SJCRH30 (cell line): ENCODE measurements at places on chromosomes 3 and 15.

GRCh38 chr3:197281849-197282248 is 16.6 kb downstream of the DLG1 start:
- DNase-seq: no peak

- no peak for DNase-seq
Measured at GRCh38 chr15:65339920-65340319, 35.4 kb downstream of the RNU5B-1 start.

DNA sequence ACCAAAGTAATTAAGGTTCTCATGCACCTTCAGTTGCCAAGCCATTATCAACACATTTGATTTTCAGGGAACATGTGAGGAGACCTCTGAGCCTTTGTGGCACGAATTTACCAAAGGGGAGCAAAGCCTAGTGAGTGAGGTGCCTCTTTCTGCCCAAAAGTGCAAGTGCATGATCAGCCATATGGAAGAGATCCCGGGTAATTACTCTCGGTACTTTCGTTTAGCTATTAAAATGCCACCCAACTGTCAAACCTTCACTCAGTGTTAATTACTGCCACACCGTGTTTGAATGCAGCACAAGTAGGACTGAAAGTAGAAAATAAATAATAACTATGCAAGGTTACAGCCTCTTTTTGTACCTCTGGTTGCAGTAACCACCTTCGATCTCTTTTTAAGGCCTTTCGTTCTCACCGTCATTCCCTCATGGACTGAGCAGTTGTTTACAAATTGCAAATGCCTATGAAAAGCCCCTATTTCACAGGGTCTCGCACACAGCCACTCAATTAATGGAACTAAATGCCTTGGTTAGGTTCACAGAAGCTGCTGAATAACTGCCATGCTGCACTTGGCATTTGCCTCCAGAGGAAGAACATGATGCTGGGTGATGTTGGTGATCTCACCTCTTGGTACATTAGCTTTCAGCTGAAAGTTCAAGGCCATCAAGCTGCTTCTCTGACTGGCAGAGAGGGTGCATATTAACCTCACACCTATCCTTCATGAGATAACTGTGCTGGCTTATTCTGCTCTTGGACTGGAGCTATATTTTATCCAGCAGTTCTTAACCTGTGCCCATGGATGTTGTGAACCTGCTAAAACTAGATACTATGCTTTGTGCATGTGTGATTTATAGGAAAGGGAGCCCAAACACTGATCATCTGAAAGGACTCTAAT is 69.9 kb downstream of the TNIK start:
- no peak for DNase-seq

DNA sequence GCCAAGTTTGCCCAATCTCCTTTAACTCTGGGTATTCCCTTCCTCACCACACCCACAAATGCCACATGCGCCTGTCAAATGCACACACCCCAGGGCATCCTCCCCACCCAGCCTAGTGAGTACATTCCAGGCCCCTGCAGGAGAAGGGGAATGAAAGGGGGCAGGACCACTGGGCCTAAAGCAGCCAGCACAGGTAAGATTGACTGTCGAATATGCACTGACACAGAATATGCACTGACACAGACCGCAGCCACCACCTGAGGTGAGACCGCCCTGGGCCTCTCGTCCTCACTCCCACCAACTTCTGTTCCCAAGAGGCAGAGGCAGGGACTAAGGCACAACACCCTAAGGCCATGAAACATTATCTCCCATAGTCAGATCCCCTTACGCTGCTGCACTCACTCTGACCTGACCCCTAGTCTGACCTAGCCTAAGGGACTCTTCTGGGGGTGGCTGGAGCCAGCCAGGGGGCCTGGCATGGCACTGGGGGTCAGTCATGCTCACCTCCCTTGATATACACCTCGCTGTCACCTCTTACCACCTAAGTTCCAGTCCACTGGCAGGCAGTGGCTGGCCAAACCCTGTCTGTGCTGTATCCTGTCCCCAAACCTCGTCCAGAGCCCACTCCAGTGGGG is 10.8 kb downstream of the AP3B2 start:
- DNase-seq: no peak

DNA sequence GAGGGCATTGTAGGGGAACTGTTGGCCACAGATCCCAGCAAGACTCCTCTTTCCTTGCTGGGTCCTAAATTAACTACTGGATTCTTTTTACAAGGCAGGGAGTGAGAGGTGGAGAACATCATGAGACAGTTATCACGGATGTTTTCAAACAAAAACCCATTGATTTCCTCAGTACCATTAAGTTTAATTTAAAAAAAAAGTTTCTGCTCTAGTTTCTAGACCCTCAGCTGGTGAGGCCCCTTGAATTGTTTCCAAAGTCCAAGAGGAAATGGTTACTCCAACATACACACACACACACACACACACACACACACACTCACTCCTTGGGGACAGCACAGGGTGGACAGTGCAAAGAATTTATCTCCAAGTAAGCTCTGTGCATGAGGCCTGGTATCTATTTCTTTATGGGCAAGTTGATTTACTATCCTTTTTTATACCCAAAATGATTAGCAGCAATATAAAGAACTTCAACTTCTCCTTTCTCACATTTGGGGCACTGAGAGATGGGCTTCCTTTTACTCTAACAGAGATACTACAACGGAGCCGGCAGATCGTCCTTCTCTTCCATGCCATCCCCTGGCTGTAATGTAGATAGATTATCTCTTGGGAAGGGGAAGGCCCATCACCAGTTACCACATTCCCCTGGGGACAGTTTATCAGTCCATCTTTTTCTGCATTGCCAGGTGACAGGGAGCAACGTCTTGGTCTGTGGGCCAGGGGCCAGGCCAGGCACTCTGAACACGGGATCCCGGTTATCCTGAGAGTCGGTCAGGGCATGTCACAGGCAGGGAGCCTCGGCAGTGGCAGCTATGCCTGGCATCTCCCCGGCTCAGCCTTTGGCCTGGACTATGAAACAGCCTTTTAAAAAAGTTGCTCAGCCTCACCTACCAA is 54.7 kb downstream of the CORO2B start:
- no peak for DNase-seq
